ENCODE measurements at places on chromosomes 12 and 14.

- DNase-seq = no peak
These were observed 5.9 kb downstream of the KRT86 start for GRCh38 chr12:52280319-52280795.

- DNase-seq = no peak
These were observed 64.9 kb downstream of the DDX51 start for GRCh38 chr12:132079200-132079599.

DNA sequence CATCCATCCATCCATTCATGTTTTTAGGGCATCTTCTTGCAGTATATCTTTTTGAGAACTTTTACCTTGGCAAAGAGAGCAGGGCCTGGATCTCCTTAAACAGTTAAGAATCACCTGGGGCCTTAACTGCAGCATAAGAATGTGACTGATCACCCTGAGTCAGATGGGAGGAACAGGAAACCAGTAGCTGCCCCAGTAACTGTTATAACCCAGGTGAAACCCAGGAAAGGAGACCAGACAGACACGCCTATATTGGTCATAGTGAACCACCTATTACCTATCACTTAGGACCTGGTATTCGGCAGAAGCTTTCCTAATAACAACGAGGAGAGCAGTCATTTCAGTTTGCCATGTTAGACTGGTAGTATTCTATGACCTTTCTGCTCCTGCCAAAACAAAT lies 43.4 kb upstream of the NR2C1 start:
- no peak for DNase-seq

DNA sequence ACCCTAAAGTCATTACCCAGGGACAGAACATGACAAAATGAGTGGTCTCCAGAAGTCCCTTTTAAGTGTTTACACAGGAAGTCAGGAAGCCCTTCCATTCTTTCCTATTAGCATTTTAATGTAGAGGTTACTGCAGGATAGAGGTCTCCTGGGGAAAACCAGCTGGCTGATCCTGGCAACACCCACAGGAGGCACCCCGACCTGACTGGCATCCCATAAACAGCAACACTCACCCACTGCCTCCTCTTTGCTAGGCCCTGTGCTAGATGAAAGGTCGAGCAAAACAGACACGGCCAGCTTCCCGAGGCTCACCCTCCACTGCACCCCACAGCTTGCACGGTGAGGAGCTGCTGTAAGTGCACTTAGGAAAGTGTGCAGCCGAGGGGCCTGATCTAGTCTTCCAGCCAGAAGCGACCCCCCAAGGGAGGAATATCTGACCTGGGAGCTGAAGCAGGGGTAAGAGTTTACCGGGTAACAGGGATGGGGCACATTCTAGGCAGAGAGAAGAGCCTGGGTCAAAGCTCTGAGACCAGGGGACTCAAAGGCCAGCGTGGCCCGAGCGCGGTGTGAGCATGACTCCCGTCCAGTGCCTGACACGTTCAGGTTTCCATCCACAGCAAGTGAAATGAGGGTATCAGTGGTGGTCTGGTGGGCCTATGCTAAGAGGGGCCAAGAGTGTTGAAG lies 9.0 kb downstream of the DAZAP2 start:
- DNase-seq = no peak

GRCh38 chr12:104219908-104220404 lies 4.4 kb downstream of the TXNRD1 start:
- DNase-seq = peak; percentile 40

DNA sequence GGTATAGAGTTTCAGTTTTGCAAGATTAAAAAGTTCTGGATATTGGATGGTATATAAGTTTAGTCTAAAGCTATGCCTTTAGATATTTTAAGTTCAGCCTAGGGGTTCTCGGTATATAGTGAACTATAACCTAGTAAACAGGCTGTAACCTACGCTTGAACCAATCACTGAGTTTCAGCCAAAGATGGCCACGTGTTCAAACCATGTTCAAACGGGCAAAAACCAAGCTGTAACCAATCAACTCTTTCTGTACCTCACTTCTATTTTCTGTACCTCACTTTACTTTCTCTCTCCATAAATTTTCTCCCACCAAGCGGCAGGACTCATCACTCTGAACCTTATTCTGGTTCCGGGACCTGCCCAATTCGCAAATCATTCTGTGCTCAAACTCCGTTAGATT lies 1.4 kb downstream of the TMBIM4 start:
- no peak for DNase-seq

DNA sequence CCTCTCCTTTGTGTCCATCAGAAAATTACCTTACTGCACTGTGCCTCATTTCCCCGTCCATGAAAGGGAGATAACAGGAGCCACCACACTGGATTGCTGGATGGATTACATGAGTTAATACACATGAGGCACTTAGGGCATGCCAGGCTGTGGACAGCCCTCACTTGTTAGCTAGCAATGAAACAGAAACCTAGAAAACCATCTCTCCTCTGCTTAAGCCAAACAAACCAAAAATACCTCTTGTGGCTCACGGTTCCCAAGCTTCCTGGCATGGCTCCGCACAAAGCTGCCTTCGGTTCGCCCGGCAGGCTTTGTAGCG lies 660 bp upstream of the HCFC2 start:
- DNase-seq = no peak

DNA sequence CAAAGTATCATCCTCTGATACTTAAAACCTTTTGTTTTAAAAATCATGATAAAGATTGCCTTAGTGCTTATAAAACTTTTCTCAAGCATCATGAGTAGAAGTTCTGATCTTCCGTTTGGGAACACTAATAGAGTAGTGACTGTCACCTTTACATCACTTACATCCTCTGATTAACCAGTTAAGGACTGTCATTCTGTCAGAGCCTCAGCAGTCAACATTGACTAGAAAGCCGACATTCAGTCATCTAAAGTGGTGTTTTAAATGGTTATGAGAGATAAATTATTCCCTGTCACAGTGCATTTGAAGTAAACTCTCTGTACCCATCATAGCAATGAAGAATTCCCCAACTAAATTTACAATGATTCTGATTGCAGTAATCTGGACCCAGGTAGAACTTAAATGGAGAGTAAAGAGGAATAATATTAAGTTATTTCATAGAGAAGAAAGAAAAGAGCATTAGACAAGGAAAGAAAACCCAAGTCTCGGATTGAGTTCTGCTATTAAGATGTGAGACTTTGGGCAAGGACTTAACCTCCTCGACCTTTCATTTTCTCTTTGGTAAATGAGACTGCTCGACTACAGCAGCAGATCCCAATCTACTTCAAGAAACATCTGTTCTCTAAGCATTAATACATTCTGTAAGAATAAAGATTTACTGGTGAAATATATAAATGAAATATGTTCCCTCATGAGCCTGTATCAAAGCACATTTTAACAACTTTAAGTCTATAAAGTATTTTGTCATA lies 563.9 kb upstream of the LMO3 start:
- no peak for DNase-seq

DNA sequence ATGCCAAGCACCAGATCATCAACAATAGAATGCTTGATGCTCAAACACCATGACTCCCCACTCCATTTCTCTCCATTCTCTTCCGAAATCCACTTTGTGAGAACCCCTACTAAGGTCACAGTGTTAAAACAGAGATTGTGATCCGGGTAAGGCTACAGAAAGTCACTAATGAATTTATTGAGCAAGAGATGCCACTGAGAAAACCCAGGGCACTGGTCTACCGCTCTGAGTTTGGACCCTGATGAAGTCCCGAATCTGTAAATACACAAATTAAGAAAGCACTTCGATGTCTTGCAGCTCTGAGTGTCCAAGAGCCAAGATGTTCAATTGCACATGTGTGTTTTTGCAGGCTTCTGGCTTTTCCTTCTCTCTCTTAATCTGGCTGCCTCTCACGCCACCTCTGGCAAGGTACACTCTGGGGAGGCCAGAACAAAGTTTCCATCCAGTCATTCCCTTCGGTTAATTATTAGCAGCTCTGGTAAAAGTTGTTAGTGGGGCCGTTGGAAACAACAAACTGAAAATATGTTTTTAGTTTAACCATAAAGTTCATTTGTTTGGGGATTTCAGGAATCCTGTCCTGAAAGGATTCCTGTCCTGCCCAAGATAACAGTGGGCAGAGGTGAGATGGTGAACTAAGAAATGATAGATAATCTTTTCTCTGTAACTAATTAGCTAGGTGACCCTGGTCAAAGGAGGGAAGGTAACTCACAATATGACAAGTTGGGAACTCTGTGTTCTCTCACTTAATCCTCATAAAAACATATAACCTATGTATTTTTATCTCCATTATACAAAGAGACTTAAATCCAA lies 75.4 kb downstream of the BTG1 start:
- no peak for DNase-seq

DNA sequence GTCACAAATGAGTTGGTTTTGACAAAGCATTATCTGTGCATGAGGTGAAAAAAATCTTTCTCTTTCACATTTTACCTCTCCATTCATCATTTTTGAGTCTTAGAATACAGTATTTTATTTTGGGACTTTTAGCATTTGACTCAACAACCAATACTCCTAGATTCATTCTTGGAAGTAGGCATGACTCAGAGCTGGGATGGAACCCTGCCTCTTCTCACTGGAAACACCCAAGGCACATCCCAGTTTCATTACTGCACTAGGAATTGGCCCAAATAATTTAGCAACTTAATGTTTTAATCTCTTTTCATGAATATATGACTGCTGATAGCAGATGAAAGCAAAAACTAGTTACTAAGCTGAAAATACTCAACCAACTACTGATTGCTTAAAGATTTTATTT lies 3.3 kb upstream of the PDZRN4 start:
- DNase-seq = no peak

DNA sequence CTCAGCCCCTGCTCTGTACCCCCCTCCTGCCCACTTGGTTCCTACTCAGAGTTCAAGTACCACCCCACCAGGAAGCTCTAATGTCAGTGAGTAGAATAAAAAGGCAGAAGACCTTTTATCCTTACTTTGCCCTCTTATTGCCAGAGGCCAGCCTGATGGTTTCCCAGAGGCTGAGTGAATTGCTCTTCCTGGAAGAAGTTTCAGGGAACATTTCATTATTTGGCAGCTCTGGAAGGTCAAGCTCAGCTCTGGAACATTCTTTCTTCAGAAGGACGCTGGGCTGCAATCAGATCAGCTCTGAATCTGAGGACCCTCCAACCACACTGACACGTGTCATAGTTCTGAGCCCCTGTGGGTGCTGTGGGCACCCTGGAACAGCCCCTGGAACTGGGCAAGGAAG lies 188.9 kb downstream of the ETV6 start:
- no peak for DNase-seq

DNA sequence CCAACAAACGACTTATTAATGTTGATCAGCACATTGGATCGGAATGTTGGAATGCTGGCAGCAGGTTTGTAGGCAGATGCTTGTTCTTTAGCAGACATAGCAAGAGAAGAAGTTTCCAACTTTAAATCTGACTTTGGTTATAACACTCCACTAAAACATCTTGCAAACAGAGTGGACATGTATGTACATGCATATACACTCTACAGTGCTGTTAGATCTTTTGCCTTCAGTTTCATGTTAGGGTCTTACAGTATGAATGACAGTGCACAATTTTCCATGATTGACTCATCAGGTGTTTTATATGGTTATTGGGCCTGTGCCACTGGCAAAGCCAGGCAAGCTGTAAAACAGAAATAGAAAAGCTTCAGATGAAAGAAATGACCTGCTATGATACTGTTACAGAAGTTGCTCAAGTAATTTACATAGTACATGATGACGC lies 14.3 kb upstream of the DHRS7 start:
- no peak for DNase-seq

GRCh38 chr12:51407604-51408003 lies 16.4 kb upstream of the GALNT6 start:
- no peak for DNase-seq

GRCh38 chr12:115204957-115205754 lies 521.2 kb upstream of the TBX3 start:
- DNase-seq = no peak

DNA sequence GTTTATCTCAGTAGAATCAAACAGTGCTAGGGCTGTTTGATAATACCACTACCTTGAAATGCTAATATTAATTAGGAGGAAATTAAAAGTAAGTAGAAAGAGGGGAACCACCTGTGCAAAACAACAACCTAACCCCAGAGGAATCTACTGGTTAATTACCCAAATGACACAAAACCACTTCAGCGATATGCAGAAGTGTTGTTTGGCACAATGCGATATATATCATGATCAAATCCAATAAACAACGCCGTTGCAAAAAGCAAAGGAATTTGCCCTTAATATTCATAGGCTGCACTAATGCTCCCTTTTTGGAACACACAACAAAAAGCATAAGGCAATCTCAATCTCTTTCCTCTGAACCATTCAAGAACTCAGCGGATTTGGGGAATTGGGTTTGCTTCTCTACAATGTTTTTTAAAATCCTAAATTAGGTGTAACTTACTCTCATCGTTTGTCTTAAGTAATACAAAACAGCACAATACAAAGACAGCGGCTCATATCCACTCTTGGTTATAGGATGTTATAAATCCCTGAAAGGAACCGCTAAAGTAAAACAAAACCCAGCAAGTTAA lies 1.5 kb downstream of the MAP4K5 start:
- no peak for DNase-seq

- DNase-seq = no peak
These were observed 33.3 kb upstream of the ALDH2 start for GRCh38 chr12:111733340-111733915.

- DNase-seq = no peak
These were observed 55.5 kb upstream of the LDHB start for GRCh38 chr12:21713133-21713532.

- DNase-seq = no peak
These were observed 16.3 kb upstream of the EPYC start for GRCh38 chr12:91021076-91021475.

GRCh38 chr12:93790472-93791152 lies 113.4 kb downstream of the CRADD start:
- DNase-seq = no peak

DNA sequence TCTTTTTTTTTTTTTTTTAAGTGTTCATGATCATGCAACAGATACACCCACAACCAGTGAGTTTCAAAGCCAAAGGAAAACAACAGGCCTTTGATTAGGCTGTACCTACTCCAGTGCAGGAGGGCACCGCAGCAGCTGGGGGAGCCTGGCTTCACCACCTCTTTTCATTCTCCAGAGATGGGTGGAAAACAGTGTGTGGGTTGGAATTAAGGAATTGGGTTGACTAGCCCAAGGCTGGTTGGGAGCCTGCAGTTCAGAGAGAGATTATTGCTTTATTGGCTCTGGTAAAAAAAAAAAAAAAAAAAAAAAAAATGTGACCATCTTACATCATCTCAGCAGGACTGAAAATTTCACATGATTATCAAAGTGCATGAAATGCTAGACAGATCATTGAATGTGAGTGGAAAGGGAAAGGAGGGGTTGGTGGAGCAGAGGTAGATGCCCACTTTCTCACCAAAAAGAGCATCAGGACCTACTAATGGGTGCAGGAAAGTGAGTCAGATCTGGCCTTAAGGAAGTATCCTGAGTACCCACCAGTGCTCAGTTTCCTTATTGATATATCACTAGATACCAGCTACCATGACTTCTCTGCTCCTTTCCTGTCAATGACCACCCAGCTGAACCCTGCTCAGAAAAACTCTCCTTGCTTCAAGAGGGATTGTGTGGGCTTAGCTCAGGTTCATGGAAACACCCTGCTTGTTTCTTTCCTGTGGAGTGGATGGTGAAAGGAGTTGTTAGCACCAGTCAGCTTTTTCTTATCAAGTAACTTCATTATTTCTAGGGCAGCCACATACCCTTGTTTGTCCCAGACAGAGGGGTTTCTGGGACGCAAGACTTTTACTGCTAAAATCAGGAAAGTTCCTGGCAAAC lies 54.8 kb upstream of the DYRK2 start:
- DNase-seq = no peak
